ENCODE measurements at places on chromosomes 3 and 15. TPM values are rescaled to one million over a fixed set of nuclear protein-coding genes. Genes with fewer than 3 reads are reported as not detected.
A peak's percentile ranks its signal among the peaks of the same experiment; 100 is the strongest.

DNA sequence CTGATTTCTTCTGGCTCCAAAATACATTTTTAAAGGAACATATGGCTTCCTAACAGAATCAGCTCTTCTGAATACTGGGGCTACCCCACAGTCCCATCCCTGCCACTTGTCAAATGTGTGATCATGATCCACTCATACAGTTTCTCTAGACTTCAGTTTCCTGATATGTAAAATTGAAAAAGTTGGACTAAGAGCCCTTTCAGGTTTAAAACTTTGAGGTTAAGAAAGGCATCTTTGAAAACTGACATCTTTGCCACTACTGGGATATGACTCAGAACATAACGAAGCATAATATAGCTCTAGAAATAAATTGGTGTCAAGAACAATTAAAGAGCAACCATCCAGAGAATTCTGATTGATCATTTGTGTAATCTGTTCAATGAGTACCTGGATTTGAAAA lies 248.3 kb downstream of the IL5RA start:
- no peak for DNase-seq

DNA sequence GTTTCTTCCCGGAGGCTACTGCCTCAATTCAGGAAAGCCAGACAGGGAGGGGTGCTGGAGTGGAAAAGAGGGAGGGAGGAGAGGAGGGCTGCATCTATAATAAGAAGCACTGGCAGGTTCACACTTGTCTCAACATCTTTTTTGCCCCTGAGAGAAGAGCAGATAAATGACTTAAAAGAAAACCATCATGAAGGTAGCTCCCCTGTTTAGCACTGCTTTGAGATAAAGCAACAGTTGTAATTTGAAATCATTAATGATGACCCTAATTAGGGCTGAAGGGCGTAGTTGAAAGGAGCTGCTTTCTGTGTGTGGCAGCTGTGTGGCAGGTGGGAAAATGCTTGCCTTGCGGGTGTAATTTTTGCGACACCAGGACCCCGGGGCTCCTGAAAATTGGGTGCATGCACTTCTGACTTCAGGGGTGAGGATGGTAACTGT lies 222.8 kb upstream of the IL12A start:
- peak; percentile 49 for DNase-seq

DNA sequence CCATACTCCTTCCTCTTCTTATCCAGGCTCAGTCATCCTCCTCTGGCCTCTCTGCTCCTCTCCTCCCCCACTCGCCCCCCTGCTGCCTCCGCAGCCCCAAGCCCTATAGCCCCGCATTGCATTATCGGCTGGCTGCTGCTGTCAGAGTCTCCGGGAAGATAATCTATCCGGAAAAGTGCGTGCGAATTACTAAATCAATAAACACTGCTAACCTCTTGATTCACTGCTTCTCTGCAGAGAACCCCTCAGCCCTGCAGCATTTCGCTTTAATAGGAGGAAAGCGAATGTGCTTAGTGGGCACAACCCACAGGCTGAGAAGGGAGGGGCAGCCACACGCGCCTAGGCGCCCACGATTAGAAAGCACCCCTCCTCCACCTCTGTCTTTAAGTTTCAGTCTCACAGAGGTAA lies 167.6 kb downstream of the ABHD5 start:
- no peak for DNase-seq

GRCh38 chr3:52428151-52429005 lies 16.5 kb downstream of the SEMA3G start:
- peak; percentile 64 for DNase-seq

CLDN18 gene
- 47.9 TPM for total RNA-seq
